ENCODE measurements at places on chromosomes 5 and 9. TPM values are rescaled to one million over a fixed set of nuclear protein-coding genes. Genes with fewer than 3 reads are reported as not detected.

Gene PCDHB13
- total RNA-seq, result 0.19 TPM

Gene PCDHAC1
- 0.25 TPM for total RNA-seq

DNA sequence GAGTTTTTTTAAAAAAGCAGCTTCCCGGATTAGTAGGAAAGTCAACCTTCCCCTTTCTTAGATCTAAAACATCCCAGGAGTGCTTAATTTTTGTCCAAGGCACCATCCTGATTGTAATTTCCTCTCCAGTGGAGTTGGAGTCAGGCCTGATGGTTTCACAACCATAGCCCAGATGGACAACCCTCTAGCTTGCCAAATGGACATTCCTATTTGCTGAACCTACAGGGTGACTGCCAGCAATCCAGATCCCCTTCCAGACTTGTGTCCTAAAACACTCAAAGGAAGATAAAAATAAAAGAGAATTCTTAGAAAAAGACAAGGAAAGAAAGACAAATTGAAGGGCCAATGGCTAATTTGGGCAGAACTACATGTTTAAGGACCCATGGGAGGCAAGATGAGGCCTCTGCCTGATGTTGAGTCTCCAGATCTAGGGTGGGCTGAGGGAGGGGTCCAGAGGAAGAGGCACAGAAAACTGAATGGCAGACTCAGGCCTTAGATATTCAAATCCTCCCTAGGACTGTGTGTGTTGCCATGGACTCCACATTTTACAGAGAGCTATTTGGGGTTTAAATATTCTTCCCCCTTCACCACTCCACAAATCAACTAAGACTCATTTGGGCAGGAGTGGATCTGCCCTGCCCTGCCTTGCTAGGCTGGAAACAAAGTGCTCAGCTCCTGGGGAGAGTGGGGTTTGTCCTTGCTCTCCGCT lies 38.5 kb upstream of the SLC44A1 start:
- H3K4me1 ChIP-seq, result peaks cover 19% of the 10 kb centered on the region
- DNase-seq, result no peak
- H3K27ac ChIP-seq, result peak overlapping the region; percentile 88
- no peaks in the 10 kb centered on the region for H3K36me3 ChIP-seq

GRCh38 chr5:122415030-122415800 lies 103.2 kb downstream of the SNCAIP start:
- H3K27me3 ChIP-seq, result no peaks in the 10 kb centered on the region
- no peaks in the 10 kb centered on the region for H3K4me1 ChIP-seq
- peak; percentile 44 for DNase-seq
- no peaks in the 10 kb centered on the region for H3K36me3 ChIP-seq
- H3K4me3 ChIP-seq, result no peak overlapping the region
- H3K27ac ChIP-seq, result no peak overlapping the region

GRCh38 chr9:122580360-122580759 lies 2.8 kb downstream of the OR1L8 start:
- no peaks in the 10 kb centered on the region for H3K36me3 ChIP-seq
- no peaks in the 10 kb centered on the region for H3K4me1 ChIP-seq
- no peak for DNase-seq
- no peak overlapping the region for H3K27ac ChIP-seq
- H3K4me3 ChIP-seq, result no peak overlapping the region

DNA sequence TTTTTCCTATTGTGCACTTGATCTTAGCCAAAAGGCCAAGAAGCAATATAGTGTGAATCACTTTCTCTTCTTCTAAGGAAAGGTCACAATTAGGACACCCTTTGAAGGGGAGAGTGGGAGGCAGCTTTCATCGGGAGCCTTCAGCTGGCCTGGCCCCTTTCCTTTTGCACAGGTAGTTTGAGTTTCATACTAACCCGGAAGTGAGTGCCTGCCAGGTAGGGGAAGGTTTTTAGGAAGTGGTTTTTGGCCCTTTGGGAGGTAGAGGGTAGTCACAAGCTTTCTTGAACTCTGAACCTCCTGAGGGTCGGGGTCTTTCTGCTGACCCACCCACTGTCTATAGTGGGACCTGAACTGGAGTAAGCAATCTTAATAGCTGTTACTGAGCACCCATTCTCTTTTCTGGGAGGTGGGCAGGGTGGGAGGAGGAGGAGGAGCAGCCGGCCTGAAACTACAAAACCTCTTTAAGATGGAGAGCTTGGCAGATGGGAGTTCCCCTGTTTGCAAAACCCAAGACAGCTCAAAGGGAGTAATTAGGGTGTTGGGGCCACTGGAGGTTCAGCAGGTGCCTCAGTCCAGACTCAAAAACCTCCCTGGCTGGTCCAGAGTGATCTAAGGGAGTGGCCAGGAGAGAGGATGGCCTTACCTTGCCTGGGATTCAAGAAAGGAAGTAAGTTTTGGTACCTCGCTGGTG lies 6.0 kb downstream of the LARP1 start:
- H3K27me3 ChIP-seq, result no peaks in the 10 kb centered on the region
- no peak for DNase-seq
- H3K4me3 ChIP-seq, result no peak overlapping the region
- H3K36me3 ChIP-seq, result no peaks in the 10 kb centered on the region
- no peak overlapping the region for H3K27ac ChIP-seq

DNA sequence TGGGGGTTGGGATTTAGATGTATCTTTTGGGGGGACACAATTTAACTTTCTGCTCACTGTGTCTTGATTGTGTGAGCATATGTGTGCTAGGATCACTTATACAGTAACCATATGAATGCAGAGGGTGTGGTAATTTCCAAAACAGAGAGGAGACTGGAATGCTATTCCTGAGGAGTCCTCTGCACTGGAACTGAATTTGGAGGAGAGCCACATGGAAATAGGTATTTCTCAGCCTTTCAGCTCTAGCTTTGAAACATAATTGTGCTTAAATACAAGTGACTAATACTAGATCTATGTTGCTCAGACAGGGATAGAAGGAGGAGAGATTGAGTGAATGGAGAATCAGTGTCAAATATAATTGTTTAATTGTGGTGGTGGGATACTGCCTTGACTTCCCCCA lies 45.5 kb downstream of the FOCAD start:
- no peak overlapping the region for H3K4me3 ChIP-seq
- no peak for DNase-seq
- H3K27me3 ChIP-seq, result no peaks in the 10 kb centered on the region
- H3K36me3 ChIP-seq, result no peaks in the 10 kb centered on the region
- no peak overlapping the region for H3K27ac ChIP-seq

GRCh38 chr9:33408087-33408486 lies 5.7 kb upstream of the AQP7 start:
- no peaks in the 10 kb centered on the region for H3K27me3 ChIP-seq
- H3K4me1 ChIP-seq, result peaks cover 4% of the 10 kb centered on the region
- no peak overlapping the region for H3K27ac ChIP-seq
- H3K4me3 ChIP-seq, result no peak overlapping the region
- no peak for DNase-seq

DNA sequence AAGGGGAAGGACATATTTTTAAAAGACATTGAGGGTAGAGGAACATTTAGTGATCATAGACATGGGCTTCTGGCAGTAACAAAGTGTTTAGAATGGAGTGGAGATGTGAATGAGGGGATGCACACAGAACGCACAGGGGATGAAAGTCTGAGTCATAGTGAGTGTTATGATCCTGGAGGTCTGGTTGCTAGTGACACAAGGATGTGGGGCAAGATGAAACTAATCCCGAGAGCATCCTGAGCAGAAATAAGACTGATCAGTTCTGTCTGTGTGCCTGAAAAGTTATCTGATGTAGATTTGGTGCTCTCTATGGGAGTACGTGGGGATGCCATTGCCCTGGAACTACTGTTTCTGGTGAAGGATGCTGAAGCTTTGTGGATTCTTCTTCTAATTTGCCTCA lies 141.1 kb downstream of the CHSY3 start:
- H3K27me3 ChIP-seq, result no peaks in the 10 kb centered on the region
- H3K4me1 ChIP-seq, result no peaks in the 10 kb centered on the region
- DNase-seq, result no peak

DNA sequence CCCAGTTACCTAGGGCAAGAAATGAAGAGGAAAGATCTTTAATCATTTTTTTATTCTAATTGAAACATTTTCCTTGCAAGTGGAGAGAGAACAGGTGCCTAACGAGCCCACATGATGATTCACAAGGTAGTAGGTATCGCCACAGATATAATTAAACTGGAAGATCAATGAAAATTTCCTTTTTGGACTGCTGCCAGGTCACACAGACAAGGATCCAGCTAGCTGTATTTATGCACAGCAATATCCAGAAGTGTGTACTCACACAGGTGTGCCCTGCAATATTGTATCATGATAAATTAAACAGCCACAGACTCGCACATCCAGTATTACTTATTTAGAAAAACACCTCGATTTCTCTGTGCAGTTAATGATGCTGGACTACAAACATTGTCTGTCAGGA lies 294.0 kb upstream of the SMARCA2 start:
- no peak overlapping the region for H3K4me3 ChIP-seq
- H3K4me1 ChIP-seq, result no peaks in the 10 kb centered on the region
- no peaks in the 10 kb centered on the region for H3K36me3 ChIP-seq
- peaks cover 3% of the 10 kb centered on the region for H3K27me3 ChIP-seq
- H3K27ac ChIP-seq, result no peak overlapping the region

GRCh38 chr5:175387144-175387543 lies 56.8 kb downstream of the DRD1 start:
- no peak for DNase-seq
- no peaks in the 10 kb centered on the region for H3K27me3 ChIP-seq
- no peaks in the 10 kb centered on the region for H3K36me3 ChIP-seq

DNA sequence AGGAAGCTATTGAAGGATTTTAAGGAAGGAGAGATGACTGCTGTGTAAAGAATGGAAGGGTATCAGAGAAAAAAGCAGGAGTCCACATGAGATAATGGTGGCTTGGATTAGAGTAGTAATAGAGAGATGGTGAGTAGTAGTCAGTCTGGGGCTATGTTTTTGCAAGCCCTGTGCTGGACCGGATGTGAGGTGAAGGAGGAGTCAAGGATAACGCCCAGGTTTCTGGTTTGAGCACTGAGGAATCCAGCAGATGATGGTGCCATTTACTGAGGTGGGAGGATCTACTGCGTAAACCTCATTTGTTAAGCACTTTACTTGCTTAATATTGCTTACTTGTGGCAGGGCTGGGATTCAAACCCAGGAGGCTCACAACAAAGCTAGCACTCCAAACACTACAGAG lies 1.1 kb downstream of the TIGD6 start:
- H3K36me3 ChIP-seq, result peaks cover 16% of the 10 kb centered on the region
- H3K27me3 ChIP-seq, result no peaks in the 10 kb centered on the region
- H3K4me3 ChIP-seq, result peak overlapping the region; percentile 63
- H3K27ac ChIP-seq, result peak overlapping the region; percentile 77
- DNase-seq, result no peak
- H3K4me1 ChIP-seq, result peaks cover 27% of the 10 kb centered on the region

DNA sequence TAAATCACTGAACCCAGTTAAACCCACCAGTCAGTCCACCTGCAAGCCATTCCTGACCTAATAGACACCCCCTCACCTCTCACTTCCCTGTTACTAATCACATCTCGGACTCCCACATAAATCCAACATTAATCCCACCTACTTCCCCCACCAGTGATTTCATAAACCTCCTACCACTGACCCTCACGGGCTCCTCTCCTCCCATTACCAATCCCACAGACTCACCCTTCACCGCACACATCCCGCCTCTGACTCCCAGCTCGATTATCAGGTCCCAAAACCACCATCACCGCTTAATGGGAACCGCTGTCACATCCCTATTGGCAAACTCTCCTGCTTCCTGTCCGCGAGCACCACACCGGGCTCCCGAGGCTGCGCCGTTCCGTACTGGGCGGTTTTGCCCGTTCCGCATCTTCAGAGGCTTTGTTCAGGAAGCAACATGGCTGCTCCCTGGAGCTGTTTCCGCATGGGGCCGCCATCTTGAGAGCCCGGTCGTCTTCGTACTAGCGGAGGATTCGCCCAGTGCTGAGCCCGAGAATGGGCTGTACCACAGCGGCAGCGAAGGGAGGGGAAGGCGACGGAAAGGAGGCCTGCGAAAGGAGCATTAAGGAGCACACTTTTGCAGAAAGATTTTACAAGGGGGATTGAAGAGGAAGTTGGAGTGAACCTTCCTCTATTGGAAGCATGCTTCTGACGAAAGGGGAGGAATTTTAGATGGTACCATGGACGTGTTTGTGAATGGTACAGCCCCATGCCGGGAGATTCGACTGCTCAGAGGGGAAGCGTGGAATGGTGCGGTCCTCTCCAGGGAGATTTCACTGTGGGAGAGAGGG lies at the start of gene ZNF300:
Gene ZNF300 (minus strand): TSS at position 502 of the 833 bp plus-strand sequence. CDS start 1,825 bp downstream, outside the sequence.
- peak; percentile 69 for DNase-seq
- no peaks in the 10 kb centered on the region for H3K27me3 ChIP-seq
- H3K4me1 ChIP-seq, result no peaks in the 10 kb centered on the region
- H3K4me3 ChIP-seq, result peak within 1 kb of the TSS; percentile 51
- no peaks in the 10 kb centered on the region for H3K36me3 ChIP-seq
- H3K27ac ChIP-seq, result no peak within 1 kb of the TSS

- H3K4me3 ChIP-seq, result no peak overlapping the region
- H3K36me3 ChIP-seq, result no peaks in the 10 kb centered on the region
Observed at GRCh38 chr5:181084621-181085195, 44.6 kb downstream of the BTNL9 start.

DNA sequence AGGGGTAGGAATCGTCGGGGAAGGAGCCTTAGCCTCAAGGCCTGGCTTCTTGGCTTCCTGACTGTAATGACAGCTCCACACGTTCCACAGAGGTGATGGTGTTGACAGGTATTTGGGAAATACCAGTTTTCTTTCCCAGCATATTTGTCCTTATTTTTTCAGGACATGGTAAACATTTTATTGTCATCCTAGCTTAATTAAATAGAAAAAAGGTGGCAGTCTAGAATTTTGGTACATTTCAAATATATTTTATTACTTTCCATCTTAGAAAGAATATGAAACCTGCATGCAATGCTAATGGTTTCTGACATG lies 8.4 kb downstream of the CXCL14 start:
- H3K36me3 ChIP-seq, result no peaks in the 10 kb centered on the region
- H3K27me3 ChIP-seq, result no peaks in the 10 kb centered on the region
- no peak overlapping the region for H3K27ac ChIP-seq
- no peak for DNase-seq
- no peaks in the 10 kb centered on the region for H3K4me1 ChIP-seq

DNA sequence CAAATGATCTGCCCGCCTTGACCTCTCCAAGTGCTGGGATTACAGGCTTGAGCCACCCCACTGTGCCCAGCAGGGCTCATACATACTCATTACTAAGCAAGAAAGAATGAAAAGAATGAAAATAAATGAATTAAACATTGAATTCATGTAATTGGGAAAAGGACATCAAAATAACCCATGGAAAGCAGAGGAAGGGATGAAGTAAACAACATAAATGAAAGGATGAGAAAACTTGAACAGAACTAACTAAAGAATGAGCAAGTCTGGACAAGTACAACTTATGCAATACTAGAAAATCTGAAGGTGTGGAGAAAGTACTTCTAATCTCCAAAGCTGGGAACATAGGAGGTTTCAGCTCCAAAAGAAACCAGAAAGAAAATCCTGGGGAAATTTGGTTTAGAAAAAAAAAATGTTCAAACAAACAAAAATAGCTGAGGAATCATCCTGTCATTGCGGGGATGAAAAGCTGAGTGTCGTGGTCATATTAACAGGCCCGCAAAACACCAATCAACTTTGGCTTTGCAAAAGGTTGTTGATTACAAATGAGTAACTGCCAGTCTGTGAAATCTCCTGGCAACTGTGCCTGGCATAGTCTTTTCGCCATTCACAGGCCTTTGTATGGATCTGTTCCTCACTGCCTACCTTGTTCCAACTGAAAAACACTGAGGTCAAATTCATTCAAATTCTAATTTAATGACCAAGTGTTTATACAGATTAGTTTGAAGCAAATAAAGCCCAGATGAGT lies 2.3 kb upstream of the AK3 start:
- H3K4me3 ChIP-seq, result no peak overlapping the region
- peak overlapping the region; percentile 37 for H3K27ac ChIP-seq
- H3K36me3 ChIP-seq, result no peaks in the 10 kb centered on the region
- no peaks in the 10 kb centered on the region for H3K27me3 ChIP-seq

- no peaks in the 10 kb centered on the region for H3K4me1 ChIP-seq
- no peaks in the 10 kb centered on the region for H3K27me3 ChIP-seq
- no peak for DNase-seq
- H3K4me3 ChIP-seq, result no peak overlapping the region
Observed at GRCh38 chr5:36530215-36530614, 76.2 kb upstream of the SLC1A3 start.
